GM12864 (cell line): ENCODE measurements at places on chromosomes 5 and 9.

GRCh38 chr5:176761755-176762154 is 48.6 kb upstream of the UNC5A start:
- no peak for DNase-seq

DNA sequence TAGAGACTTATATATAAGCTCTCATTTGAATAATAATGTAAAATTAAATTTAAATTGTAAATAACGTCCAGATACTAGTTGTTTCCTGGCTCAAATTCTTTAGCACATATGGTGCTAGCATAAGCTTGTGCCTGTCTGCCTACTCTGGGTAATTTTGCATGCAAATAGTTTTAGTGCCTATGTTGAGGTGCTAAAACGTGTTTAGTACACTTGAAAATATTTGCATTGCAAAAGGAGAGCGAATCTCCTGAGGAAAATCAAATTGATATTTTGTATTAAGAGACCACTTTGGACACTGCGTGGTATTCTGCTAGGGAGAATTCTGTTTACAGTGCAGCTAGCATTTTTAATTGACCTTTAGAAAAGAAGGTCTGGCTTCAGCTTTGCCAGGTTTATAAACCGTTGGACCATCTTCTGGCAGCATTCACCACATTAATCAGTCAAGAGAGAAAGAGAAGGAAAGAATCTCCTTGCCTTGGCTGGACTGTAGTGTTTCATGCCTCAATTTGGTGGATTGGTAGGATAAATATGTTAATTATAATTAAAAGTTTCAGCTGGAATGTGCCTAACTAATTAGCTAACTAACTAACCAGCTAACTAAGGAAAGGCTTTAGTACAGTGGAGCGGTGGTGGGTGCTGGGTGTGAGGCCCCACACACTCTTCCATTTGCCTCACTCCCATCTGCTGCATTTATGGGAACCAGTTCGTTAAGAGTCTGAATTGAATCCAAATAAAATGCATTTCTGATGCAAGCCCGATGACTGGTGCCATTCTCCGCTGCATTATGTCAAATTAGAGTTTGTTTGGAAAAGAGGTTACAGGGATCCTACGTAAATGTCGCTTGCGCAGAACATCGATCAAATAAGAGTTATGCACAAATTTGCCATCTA is 150.1 kb upstream of the MPDZ start:
- no peak for DNase-seq

GRCh38 chr5:141478321-141478945 is 2.7 kb downstream of the PCDHGC3 start:
- no peak for DNase-seq

DNA sequence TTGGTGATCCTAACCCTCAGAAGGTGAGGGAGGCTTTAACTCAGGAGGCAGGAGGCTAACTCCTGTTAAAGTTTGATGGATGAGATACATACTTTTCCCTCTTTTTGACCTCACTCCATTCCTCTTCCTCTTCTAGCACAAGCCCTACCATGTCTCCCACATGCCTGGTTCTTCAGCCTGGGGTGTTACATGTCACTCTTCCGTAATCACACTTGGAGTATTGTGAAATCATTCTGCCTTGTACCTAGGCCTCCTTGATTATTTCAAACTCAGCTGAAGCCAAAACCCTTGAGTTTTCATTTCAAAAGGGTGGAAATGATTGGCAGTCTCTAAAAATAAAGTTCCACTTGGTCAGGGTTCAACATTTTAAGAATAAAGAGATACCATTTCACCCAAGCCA is 1.8 kb downstream of the PLAC8L1 start:
- DNase-seq = no peak

GRCh38 chr5:59037941-59038797 is 455.3 kb downstream of the RAB3C start:
- no peak for DNase-seq

DNA sequence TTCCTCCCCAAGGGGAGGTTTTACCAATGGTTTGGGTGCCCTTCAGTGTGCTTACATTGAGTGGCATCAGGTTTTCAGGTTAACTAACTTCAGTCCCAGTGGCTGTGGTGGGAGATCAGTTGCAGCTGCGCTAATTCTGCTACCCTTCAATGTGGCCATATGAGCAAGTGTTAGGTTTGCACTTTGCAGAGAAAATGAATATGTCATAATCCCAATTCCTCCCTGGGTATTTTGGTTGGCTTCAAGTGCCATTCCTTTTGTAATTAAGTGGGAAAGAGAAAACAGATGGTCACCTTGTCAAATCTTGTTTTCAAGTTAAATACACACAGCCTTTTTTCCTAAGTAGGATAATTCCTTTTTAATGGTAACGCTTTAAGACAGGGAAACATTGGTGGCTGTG is 236.2 kb downstream of the TLE4 start:
- no peak for DNase-seq

GRCh38 chr5:72204946-72205345 is 97.7 kb downstream of the MAP1B start:
- no peak for DNase-seq

DNA sequence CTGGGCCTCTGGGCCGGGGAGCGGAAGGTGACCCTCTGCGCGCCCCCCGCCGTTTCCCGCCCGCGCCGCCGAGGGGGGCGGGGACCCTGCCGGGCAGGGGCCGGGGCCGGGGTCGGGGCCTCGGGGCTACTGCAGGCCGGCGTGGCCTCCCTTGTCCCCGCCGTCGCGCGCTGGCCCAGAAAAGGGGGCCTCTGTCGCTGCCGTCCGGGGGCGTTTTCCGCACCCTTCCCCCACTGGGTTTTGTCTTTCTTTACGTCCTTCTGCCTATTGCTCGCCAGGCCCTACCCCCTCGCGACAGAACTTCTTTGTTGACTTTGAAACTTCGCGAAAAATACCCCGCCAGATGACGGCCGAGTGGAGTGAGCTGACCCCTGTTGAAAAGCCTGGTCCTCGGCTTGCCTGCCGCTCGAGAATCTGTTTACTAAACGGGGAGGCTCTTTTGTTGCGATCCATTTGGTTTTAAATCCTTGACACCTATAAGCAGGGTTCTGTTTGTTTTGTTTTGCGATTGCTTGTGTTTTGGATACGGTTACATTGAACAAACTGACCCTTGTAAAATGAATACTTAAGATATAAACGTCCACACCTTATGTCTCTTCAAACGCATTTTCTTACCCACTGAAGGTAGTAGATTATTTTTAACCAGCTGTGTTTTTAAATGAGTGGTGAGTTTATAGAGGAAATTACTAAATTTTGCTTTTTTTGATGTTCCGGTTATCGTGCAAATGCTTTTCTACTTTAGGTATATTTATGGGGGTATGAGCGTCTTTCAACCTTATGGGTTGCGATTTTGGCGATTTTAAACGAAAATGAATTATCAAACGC is 765 bp downstream of the MARCHF6 start:
- DNase-seq = no peak

DNA sequence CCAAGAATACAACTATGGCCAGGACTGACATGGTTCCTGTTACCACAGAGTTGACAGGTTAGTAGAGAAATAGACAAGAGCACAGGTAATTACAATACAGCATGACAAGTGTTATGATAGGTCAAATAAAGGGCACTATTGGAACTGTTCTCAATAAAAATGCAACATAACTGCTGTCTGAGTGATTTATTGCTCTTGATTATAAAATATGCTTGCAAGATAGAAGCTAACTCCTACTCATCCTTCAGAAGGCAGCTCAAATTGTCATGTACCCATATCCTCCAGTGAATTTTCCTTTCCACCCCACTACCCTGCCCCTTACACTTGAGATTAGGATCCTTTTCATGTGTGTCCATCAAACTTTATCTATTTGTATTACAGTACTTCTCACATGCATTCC is 35.1 kb upstream of the ATG10 start:
- DNase-seq = no peak

GRCh38 chr9:135039916-135040645 is 47.4 kb upstream of the OLFM1 start:
- DNase-seq = no peak

DNA sequence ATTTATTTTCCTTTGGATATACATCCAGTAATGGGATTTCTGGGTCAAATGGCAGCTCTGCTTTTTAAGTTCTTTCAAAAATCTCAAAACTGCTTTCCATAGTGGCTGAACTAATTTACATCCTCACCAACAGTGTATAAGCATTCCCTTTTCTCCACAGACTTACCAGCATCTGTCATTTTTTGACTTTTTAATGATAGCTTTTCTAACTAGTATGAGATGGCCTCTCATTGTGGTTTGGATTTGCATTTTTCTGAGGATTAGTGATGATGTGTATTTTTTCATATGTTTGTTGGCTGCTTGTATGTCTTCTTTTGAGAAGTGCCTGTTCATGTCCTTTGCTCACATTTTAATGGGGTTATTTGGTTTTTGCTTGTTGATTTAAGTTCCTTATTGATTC is 90.0 kb upstream of the HMHB1 start:
- DNase-seq = no peak

GRCh38 chr5:131622633-131623032 is 12.4 kb downstream of the RAPGEF6 start:
- no peak for DNase-seq

GRCh38 chr5:172745838-172746237 is 25.2 kb downstream of the DUSP1 start:
- DNase-seq = no peak

DNA sequence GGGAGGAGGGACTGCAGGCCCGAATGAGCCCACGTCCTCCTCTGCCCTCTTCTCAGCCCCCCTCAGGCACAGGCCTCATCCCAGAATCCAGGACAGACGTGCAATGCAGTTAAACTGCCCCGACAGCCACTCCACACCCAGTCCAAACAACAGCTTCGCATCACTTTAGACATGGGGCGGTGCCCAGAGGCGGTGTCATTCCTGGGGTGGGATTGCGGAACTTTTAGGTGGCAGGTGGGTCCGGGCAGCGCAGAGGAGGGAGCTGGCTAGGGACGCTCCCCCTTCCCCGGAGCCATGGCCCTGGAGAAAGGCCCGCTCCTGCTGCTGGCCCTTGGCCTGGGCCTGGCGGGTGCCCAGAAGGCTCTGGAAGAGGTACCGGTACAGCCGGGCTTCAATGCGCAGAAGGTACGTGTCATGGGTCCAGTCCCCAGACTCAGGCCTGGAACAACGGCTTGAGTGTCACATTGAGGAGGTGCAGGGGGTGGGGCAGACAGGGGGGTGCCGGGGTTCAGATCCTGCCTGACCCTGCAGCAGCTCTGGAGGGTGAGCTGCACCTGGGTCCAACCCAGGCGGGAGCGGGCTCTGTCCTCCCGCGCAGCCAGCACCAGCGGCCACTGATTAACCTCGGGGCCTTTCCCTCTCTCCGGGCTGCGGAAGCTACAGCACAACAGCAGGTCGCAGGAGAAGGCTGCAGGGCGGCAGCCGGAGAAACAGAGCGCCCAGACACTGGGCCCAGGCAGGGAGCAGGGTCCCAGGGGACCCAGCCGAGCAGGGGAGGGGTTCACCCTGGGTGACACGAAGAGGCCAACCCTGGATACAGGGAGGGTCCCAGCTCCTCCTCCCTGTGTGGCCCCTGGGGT is 25.2 kb downstream of the GLT6D1 start:
- DNase-seq = no peak

DNA sequence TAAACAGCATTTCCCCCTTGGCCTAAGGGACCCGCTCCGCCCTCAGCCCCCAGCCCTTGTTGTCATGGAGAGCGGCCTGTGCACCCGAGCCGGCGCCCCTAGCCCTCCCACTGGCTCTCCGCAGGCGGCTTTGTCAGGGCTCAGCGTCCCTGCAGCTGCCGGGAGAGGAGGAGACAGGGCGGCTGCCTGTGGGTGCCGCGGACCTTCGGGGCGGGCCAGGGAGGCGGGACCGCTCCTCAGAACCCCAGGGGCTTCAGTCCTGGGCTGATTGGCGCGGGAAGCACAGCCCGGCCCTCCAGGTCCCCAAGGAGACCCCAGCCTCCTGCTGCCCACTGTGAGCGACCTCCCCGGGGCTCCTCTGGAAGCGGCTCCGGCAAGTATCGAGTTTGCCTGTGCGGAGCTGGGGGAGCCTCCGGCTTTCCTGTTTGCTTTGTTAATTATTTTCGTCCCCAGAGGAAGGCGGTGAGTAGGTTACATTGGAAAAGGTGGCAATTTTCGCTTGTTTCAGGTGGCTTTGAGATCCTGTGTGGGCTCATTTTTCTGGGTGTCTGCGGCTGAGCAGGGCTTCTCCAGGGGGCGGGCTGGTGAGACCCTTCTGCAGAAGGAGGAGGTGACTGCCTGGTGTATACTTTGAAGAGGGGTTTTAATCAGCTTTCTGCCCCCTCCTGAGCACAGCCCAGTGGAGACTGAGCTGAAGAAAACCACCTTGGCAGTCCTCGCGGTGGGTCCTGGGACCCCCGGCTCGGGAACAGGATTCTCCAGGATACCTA is at the start of gene FGD3:
FGD3 (plus strand) TSS at position 256 of the 770 bp plus-strand sequence. CDS start 28,734 bp downstream, outside the sequence.
- DNase-seq = no peak

- DNase-seq = no peak
Measured at GRCh38 chr5:174324680-174325079, 279.2 kb downstream of the NSG2 start.

DNA sequence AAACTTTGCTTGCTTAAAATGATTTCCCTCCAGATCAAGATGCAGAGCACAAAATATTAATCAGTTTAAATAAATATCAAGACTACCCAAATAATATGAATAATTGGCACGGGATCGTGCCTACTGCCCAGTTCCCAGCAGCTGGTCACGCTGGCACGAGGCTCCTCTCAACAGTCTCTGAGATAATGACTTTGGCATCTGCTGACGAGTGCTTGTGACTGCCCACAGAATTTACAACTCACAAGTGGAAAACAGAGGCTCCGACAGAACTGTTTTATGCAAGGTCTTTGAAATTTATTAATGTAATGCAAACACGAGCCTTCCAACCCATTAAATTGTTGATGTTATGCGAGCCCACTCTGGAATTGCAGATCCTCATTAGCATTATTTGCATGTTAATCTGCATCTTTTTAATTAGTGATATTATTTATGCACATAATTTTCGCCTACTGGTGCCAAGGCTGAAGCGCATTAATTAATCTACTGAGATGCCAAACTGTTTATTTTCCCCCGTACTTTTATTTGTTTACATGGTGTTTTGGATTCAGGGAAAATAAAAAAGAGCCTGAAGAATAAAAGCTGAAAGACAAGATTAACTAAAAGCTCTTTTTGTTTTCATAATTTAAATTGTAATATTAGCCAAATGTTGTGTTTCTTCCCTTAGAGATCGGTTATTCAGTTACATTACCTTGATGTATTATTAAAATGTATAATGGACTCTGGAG is 369.3 kb upstream of the IRX1 start:
- DNase-seq = no peak

GRCh38 chr9:38368731-38369130 is 23.8 kb upstream of the ALDH1B1 start:
- DNase-seq = no peak
